AG08395 (cell line): ENCODE measurements at places on chromosomes 2 and 18.
A peak's percentile ranks its signal among the peaks of the same experiment; 100 is the strongest.

DNA sequence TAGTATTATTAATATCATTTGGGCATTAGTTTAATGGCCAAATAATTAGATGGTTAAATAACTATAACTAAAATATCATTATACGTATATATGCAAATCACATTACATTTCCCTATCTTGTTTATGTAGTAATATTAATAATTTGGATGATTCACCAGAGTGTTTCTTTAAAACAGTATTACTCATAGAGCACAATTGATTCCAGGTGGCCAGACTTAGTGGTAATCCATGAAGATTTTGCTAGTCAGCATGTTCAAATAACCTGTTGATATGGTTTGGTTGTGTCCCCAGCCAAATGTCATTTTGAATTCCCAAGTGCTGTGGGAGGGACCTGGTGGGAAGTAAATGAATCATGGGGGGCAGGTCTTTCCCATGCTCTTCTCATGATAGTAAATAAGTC, 782.3 kb downstream of the LRP1B start:
- no peak for DNase-seq

GRCh38 chr18:73245345-73245744, 377.6 kb upstream of the NETO1 start:
- no peak for DNase-seq

GRCh38 chr2:51093016-51093415, 61.1 kb upstream of the NRXN1 start:
- no peak for DNase-seq

DNA sequence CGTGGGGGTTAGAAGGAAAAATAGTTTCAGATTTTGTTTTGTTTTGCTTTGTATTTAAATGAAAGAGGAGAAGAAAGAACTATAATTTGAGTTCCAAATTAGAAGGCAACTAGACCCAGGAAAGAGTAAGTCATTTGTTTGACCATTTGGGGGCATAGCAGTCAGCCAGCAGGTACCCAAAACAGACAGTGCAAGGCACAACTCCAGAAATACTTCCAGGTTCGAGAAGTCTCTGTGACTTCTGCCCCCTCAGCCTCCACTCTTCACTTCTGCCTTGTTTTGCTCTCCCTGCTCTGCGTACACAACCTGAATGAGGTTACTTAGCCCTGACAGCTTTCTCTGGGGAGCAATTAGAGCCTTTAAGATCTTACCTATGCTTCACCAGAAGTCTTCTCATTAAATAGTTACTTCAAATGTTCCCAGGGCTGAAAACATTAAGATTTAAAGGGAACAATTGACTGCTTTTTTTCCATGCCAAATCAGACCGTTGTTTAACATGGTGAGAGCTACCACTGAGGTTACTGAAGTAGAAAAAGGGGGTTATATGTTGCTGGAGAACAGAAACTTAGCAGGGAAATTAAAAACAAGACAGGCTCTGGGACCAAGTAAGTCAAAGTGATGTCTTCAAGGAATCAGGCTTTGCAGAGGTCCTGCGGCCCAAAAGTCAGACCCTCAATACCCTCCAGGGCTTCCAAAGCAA, 216.9 kb downstream of the BCL11A start:
- no peak for DNase-seq

DNA sequence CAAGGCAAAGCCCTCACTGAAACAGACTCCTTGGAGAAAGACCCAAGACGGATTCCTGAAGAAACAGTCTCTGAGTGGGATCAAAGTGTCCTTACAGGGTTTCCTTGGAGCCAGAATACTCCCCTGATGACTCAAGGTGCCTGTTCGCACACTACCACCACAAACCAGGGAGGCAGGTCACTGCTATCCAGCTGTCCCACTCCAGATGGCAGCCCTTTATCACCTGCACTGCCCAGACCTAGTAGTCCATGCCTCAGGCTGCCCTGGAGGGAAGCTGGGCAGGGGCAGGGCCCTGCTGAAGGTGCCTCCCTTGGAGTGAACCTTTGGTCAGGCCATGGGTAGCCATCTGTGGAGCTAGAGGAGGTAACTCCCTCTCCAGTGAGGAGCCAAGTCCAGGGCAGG, 34.1 kb downstream of the TRABD2A start:
- DNase-seq = no peak

DNA sequence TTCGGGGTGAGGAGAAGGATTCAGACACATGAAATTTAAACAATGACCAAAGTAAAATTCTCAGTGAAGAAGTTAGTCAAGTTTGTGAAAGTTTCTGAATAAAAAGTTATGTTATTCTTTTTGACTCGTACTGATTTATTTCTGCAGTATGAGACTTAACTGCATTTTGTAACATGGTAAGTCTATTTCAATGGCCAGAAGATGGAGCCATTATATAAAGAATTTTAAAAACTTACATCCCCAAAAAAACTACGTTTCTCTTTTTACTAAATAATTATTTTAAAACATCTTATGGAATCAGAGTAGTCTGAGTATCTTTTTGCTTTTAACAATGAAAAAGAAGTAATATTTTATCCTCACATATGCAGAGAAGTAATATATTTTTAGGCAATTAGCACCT, 51.4 kb upstream of the SCN1A start:
- DNase-seq = no peak

- DNase-seq = no peak
Measured at GRCh38 chr18:13226533-13227144, 8.1 kb downstream of the LDLRAD4 start.

GRCh38 chr2:78077633-78078032, 555.5 kb upstream of the LRRTM4 start:
- DNase-seq = no peak

DNA sequence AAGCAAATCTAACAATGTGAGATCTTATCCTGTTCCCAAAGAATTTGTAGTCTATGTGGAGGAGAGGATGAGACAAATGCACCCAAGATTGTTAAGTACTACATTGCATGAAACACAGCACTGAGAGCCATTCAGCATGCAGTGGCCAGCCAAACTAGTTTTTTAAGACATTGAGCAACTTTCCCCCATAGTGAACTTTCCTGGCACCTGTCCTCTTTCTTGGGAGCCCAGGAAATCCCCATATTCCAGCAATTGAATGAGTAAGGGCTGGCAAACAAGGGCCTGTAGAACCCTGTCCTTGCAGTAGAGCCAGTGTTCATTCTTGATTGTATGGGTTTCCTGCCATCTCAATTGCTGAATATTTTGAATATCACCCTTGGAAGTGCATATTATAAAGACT, 58.8 kb upstream of the FIGN start:
- DNase-seq = no peak

DNA sequence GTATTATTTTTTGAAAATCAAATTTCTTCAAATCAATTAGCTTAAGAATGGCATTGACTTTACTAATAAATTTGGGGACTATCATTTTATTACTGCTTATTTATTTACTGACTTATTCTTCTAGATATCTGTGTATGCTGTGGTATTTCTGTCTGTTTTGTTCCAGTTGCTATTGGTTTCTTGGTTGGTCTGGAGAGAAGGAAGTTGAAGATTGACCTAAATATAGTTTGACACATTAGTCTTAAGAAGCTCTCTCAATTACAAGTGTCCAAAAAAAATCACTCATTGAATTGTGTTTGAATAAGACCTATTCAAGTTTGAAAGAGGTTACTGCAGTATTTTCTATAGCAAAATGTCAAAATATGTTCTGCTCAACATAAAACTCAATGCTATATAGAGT, 153.3 kb upstream of the KYNU start:
- no peak for DNase-seq

DNA sequence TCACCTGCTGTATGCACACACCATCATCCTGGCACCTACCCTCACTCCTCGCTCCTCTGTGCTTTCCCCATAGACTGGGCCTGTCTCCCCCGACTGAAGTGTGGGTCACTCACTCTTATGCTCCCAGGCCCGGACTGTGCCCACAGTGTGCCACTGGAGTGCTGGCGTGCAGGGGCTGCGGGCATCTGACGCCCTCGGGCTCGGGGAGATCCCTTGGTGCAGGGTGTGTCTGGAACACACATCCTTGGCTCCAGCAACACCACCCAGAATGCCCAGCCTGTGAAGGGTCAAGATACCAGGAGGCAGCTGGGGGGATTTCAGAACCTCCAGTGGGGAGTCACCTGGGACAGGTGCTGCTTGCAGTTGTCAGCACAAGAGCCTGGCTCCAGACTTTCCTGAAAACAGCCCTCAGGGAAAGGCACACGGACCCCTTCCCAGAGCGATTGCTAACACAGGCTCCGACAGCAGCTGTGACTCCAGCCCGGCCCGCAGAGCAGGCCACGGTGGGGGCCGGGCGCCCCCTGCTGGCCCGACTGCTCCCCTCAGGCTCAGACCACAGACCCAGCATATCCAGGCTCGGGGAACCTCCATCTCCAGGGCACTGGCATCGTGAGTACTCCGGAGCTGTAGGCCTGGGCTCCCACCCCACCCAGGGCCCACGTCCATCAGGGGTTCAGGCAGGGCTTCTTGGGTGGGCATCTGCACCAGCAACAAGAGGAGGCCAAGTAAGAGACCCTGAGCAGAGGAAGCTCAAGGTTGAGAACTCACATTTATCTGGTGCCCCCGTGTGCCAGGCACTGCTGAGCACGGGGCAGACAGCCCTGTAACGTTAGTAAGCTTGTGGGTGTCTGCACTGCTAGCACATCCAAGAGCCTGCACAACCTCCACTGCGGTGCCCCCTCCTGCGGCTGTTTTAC, 8.6 kb downstream of the HS1BP3 start:
- DNase-seq = peak; percentile 89

DNA sequence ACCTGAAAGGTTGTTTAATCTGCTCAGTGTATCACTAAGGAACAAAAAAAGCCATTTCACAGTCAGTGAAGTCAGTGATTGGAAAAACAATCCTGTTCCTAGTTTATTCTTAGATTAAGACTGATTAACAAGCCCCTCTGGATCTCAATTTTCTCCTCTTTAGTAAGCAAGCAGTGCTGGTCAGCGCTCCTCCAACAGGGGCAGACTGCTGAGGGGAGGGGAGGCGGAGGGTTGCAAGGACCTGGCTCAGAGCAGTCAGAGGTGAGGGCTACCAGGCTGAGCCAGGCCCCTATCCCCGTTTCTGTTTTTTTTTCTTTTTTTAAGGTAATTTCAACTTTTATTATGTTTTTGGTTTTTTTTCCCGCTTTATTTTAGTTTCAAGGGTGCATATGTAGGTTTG, 24.7 kb upstream of the KCNS3 start:
- DNase-seq = no peak

GRCh38 chr2:230569298-230569697, 143.3 kb upstream of the CAB39 start:
- no peak for DNase-seq

DNA sequence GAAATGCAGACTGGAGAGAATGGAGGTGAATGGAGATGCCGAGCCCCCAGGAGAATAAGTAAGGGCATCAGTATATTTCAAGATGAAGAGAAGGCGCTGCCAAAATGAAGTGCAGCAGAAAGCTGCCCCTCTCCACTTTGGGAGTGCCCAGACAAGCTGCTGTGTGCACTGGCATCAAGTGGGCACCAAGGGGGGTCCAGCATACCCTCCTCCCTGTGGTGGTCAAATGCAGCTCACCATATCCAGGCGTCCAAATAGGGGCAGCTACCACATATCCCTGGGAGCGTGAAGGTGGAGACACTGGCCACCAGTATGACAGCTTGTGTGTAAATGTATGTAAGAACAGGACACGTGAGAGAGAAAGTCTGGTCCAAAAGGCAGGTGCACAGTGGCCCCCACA, 236.6 kb downstream of the KLHL29 start:
- no peak for DNase-seq

DNA sequence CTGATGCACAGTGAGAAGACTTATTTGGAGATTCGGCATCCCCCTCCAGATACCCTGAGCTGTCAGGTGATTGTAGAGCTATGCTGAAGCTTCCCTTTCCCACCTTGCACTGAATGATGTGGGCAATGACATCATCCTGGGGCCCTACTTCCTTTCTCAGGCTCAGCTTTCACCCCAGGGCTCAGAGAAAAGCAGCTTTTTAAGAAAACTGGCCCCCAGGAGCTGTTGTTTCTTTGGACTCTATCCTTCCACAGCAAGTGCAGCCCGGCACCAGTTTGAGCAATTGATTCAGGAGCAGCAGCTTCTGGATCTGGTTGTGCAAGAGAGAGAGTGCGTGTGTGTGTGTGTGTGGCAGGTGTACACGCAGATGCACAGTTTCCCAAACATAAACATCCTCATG, 251.3 kb downstream of the ANAPC1 start:
- no peak for DNase-seq

- no peak for DNase-seq
Measured at GRCh38 chr2:227507963-227508362, 36.0 kb downstream of the AGFG1 start.

GRCh38 chr2:232447638-232448303, 8.2 kb upstream of the ALPI start:
- DNase-seq = no peak

- DNase-seq = peak; percentile 35
Measured at GRCh38 chr18:45171679-45172191, 443.5 kb upstream of the SLC14A2 start.

GRCh38 chr18:74840492-74841167, 243.0 kb downstream of the ZNF407 start:
- peak; percentile 52 for DNase-seq

- DNase-seq = peak; percentile 94
Measured at GRCh38 chr18:12307701-12308385, at the start of gene TUBB6. TUBB6 (plus strand) TSS chr18:12308241; CDS start chr18:12308293, 52 bp downstream.

- no peak for DNase-seq
Measured at GRCh38 chr18:32346671-32347070, 124.0 kb downstream of the GAREM1 start.

DNA sequence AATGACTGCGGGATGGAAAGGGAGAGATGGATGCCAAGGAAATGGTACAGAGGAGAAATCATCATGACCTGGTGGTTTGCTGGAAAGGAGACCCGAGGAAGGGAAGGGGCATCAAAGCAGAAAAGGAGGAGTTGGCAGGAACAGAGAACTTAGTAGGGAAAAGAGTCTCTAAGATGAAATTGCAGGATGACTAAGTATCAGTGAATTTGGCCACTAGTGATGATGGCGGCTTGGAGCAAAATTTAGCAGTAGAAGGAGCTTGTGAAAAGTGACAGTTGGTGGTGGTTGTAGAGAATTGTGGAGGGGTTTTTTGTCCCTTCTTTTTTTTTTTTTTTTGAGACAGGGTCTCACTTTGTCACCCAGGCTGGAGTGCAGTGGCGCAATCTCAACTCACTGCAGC, 10.1 kb downstream of the METAP1D start:
- DNase-seq = no peak

- peak; percentile 38 for DNase-seq
Measured at GRCh38 chr2:36696533-36696932, at the start of gene VIT. VIT (plus strand) TSS chr2:36696707; CDS start chr2:36716371, 19,664 bp downstream.

GRCh38 chr2:138572318-138572717, 70.7 kb downstream of the SPOPL start:
- DNase-seq = no peak

DNA sequence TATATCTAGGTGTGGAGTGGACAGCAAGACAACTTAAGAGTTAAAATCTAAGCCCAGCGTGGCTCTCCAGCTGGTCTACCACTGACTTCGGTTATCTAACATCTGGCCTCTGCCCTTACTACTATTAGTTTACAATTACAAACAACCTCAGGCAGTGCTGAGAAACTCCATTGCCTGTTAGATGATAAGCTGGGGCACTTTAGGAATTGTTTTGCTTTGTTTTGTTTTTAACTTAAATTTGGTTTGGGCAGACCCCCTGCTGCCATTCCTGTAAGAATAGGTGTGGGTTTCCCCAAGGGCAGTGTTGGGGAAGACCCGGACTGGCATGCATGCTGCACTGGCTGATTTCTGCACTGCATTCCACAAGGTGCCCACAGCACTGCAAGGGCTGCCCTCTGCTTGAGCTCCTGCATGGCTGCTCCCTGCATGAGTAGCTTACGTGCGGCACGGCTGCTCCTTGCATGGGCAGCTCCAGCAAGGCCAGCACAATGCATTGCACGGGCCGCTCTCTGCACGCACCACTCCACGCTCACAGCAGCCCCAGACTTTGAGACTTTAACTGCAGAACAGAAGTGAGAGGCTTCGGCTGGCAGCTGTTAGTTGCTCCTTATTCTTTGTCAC, 74.2 kb upstream of the SERTAD2 start:
- DNase-seq = no peak

- DNase-seq = no peak
Measured at GRCh38 chr2:64906853-64907536, 82.2 kb upstream of the SLC1A4 start.
